ENCODE measurements at places on chromosomes 16 and 17.

DNA sequence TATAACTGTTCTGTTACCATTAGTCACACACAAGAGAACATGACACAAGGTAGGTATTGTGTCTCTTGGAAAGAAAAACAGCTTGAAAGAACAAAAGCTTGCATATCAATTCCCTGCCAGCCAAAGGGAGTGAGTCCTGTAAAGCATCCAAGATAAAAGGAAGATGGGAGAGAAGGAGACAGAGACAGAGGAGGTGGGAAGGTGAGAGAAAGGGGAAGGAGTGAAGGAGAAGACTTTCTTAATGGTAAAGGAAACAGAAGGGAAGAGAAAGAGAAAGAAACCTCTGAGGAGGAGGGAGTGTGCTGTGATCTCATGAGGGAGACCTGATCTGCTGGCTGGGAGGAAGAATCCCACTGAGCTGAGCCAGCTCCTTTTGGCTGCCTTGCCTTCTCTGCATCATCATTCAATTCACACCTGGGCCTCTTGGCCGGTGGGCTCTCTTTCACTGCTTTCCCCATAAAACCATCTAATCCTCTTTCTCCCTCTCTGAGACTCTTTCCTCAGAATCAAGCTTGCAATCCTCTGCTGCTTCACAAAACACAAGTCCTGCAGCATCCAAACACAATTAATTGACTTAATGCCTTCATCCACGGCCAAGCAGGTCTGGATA lies 271.6 kb downstream of the ABCC12 start:
- no peak for DNase-seq

DNA sequence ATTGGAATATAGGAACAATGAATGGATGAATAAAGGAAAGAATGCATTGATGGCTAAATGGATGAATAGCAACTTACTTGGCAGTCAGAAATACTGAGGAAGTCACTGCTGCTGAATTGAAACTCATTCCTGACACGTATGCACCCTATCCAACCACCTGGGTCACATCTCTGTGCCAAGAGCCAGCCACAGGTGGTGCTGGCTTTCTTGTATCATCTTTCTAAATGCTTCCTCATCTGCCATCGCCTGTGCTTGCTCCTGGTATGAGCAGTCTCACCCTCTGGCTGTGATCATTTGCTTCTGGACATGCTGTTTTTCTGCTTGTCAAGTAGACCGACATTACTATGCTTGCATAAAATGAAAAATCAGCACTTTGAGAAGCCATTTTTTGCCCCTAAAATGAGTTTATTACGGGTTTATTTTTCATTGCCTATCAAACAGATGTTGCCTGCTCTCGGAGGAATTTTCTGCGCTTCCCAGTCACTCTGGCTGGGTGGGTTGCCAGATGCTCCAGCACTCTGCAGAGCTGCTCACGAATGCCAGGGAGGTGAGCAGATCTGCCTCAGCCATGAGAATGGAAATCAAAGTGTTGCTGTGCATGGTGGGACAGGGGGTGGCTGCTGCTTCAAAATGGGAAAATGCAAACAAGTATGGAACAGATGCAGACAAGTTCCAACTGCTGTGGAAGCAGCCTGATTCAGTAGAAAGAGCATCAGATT lies 1349.6 kb upstream of the CDH8 start:
- DNase-seq: no peak

DNA sequence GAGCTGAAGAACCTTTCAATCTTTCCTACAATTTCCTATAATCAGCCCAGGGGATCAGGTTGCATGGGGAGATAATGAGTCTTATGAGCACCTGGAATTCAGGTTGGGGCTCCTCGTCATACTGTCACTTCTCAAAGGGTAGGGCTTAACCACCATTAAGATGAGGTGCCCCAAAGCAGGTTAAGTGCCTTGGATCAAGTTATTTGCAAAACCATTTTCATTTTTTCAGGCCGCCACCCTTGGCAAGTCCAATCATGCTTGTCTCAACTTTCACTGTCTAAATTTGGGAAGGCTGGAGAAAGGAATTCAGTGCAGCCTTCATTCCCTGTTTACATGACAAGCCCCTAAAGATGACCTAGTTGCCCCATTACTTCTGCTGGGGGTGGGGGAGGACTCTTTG lies 44.9 kb upstream of the TANGO6 start:
- DNase-seq: peak; percentile 36

DNA sequence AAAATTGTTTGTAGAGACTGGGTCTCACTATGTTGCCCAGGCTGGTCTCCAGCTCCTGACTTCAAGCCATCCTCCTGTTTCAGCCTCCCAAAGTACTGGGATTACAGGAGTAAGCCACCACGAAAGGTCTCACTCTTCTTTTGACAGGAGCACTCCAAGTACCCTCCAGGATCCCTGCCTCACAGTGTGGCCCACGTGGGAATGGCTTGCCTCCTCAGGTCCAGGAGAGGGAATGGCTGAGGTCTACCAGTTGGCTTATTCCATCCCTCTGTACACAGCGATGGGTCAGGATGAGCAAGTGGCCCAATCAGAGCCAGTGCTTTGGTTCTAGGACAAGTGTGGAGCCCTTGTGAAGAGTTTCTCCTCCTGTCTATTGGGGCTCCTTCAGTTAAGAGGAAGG lies 73.7 kb upstream of the ZNF423 start:
- no peak for DNase-seq

GRCh38 chr17:31654936-31655335 lies 204.1 kb downstream of the COPRS start:
- no peak for DNase-seq

DNA sequence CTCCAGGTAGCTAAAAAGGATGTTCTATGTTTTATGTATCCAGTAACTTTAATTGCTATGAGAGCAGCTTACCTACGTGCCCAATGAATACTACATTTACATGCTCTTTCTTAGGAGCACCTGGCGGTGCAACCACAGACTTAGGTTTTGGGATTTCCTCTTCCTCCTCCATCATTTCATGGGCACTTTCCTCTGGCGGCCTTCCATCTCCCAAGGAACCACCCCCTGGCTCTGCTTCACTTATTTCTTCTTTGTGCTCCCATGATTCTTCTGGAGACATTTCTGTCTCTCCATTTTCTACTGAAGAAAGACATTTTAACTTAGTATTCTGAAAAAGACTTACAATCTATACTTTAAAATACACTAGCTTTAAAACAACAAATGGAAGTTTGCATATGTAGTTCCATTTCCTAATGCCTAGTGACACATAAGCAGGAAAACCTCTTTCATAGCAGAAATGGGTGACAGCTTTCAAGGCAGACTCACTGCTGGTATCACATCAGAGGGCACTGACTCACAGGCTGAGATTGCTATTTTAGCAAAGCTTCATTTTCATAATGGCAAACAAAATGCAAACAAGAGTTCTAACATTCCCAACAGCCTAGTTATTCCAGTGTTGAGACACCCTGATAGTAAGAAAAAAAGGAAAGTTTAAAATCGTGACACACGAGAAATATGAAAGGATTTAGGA lies 19.1 kb downstream of the GSPT1 start:
- DNase-seq: no peak

DNA sequence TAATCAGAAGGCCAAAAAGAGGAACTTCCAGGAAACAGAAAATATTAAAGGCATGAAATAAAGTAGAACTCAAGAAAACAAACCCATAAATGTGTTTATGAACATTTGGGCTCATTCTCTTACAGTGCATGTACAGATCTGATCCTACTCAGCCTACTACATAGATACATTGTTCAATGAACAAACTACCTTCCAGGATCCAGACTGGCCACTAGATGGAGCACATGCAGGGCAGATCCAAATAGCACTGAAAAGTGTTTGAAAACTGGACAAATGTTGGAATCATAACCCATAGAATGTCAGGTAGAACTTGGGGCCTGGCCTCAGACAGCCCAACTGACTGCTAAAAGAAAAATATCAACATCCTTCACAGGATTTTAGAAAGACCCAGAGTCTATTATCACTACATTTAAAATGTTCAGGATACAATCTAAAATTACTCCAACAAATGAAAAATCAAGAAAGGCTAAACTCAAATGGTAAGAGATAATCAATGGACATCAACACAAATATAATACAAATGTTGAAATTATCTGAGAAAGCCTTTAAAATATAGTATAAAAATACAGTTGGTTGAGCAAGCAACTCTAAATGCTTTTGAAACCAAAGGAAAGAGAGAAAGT lies 122.4 kb upstream of the NUDT7 start:
- DNase-seq: peak; percentile 59

DNA sequence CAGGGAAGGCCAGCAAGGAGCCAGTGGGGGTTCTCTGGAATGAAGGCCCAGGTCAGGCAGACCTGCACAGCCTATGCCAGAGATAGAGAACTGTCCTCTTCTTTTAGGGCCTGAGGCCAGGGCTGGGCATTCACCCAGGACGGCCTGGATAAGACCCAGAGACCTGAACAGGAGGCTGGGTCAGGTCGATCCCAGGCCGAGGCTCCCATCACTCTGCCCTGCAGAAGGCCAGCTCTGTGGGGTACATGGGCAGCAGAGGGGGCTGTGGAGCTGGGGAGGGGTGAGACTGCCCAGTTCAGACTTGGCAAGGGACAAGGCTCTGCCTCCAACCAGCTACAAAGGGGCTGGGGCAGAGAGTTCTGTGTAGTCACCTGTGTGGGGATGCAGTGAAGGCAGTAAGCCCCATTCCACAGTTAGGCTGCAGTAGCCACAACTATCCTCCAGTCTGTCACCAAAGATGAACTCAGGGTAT lies 14.6 kb downstream of the HSD11B2 start:
- no peak for DNase-seq

GRCh38 chr17:68539548-68540467 lies 27.6 kb downstream of the PRKAR1A start:
- peak; percentile 66 for DNase-seq

GRCh38 chr16:67719778-67720144 lies 645 bp upstream of the GFOD2 start:
- peak; percentile 64 for DNase-seq

- DNase-seq: peak; percentile 71
These were observed 491 bp downstream of the SLC25A19 start for GRCh38 chr17:75288770-75289114.

GRCh38 chr17:1286379-1287106 lies 7.1 kb downstream of the TRARG1 start:
- DNase-seq: no peak

GRCh38 chr16:4752351-4753100 lies 14.4 kb downstream of the ZNF500 start:
- DNase-seq: no peak

DNA sequence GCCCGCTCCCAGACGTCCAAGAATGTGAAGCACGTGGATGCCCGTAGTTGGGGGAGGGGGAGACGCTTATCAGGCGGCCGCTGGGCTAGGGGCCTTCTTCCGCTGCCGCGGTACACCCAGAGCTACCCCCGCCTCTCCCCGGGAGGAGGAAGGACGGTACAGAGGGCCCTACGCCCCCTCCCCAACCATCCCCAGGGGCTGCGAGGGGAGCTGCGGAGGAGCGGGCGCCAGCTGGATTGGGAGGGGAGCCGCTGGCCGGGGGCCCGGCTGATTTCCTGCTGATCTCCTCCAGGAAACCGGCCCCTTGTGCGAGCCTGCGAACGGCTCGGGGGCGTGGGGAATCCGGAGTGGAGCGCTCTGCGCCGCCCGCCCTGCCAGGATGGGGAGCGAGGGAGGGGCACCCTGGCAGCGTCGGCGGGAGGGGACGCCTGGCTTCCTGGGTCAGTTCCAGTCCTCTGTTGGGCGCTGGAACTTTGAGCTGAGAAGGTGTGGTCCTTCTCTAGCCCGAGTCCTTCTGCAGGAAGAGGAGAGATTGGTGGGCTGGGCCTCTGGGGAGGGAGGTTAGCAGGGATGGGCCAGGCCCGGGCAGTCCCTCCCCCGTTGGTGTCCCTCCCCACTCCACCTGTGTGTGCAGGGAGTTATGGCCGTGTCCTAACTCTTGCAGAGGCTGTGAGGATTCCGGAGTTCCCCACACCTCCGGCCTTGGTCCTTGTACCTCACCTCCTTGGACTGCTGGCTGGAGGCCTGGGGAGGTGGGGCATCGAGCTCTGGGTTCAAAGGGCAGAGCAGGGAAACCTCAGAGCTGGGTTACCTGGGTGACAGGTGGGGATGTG lies 19.2 kb downstream of the GJD3 start:
- peak; percentile 73 for DNase-seq

- DNase-seq: no peak
These were observed 51.3 kb downstream of the PIMREG start for GRCh38 chr17:6495450-6496115.

DNA sequence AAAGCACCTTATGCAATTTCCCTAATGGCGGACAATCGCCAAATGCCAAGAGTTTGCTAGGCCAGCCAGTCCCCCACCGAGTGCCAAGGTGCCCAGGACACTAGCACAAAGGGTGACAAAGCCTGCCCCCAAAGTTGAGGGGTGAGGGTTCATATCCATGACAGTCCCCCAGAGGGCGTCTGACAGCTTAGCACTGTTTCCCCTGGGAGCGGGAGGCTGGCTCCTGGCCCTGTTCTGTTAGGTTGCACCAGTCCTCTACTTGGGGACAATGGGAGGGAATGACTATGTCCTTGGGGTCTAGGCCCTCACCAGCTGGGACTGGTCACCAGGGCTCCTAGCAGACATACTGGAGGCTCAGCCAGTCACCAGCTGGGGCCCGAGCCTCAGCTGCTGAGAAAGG lies 66.9 kb downstream of the MYO18A start:
- no peak for DNase-seq

DNA sequence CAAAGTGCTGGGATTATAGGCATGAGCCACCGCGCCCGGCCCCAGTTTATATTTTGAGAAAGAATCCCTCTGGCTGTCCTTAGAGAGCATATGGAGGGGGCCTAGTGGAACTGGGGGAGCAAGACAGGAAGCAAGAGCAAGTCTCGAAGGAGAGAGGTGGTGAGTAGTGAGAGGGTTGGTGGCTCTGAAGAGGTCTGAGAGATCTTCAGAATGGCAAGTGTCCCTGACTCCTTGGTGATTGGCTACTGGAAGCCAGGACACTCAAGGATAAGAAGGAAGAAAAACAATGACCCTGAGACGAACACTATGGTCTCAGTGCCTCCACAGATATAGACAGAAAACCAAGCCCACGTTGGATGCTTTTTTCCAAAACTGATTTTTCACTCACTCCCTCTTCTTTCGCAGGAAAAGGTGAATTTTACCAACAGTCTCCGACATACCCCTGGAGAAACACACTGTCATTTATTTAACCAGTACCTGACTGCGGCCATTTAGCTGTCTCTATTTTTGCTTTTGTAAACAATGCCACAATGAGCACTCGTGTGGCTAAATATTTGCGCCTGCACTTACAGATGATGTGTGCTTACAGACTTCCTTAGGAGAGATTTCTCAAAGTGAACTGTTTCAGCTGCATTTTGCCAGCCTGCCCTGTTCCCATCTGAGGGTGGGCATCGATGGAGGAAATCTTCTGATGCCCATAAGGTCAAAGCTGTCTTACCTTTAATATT lies 15.9 kb upstream of the DOK4 start:
- DNase-seq: peak; percentile 85

DNA sequence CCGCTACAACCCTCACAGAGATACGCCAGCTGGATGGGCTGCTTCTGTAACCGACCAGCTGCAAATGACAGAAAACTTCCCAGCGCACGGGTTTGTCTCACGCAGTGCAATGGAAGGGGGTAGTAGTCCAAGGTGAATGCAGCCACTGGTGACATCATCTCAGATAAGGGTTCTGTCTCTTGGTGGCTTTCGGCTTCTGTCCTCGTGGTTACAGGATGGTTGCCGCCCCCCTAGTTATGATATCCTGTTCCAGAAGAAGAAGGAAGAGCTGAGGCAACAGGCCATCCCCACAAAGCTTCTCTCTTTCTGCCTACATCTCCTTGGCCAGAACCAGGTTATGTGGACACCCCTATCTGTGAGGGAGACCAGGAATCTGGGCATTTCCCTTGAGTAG lies 40.3 kb upstream of the BAHCC1 start:
- DNase-seq: no peak

- DNase-seq: no peak
These were observed 50.9 kb upstream of the NLK start for GRCh38 chr17:27991462-27991993.

Measured in NCI-H1417 (cell line).